Tibial nerve (tissue), 4 donors: ENCODE measurements at places on chromosomes 13 and 19. TPM values are rescaled to one million over a fixed set of nuclear protein-coding genes. Genes with fewer than 3 reads are reported as not detected.

AXL gene
- total RNA-seq = 72.0 TPM

ZSCAN18 gene
- 140 TPM for total RNA-seq

USPL1 gene
- total RNA-seq = 21.2 TPM

CEACAM1 gene
- 0.66 TPM for total RNA-seq

RASGRP4 gene
- 3.1 TPM for total RNA-seq

PRR12 gene
- 21.2 TPM for total RNA-seq

CRLF1 gene
- total RNA-seq = 39.8 TPM

DKKL1 gene
- not detected for total RNA-seq

RASL11A gene
- 16.5 TPM for total RNA-seq

MUC16 gene
- total RNA-seq = under 0.01 TPM

CYP4F12 gene
- total RNA-seq = 55.9 TPM

MYPOP gene
- 3.6 TPM for total RNA-seq

SYCN gene
- 1.3 TPM for total RNA-seq

ZNF491 gene
- 2.6 TPM for total RNA-seq

LILRB3 gene
- total RNA-seq = 4.4 TPM

CADM4 gene
- 108 TPM for total RNA-seq

HRC gene
- total RNA-seq = 2.4 TPM

ELOF1 gene
- total RNA-seq = 30.0 TPM

HMGB1 gene
- 210 TPM for total RNA-seq

BRD4 gene
- 36.1 TPM for total RNA-seq

ZNF221 gene
- 6.7 TPM for total RNA-seq

LRG1 gene
- total RNA-seq = 0.66 TPM

GARIN5A gene
- not detected for total RNA-seq

ZNF284 gene
- 1.9 TPM for total RNA-seq

MBD3L3 gene
- not detected for total RNA-seq

ATP8B3 gene
- 0.60 TPM for total RNA-seq

TBC1D4 gene
- 45.4 TPM for total RNA-seq

VSTM2B gene
- not detected for total RNA-seq

KCNRG gene
- 2.4 TPM for total RNA-seq

FXYD1 gene
- total RNA-seq = 193 TPM

C19orf73 gene
- 7.8 TPM for total RNA-seq

FGF21 gene
- total RNA-seq = not detected

LRP3 gene
- 37.2 TPM for total RNA-seq

TGFB1 gene
- 14.6 TPM for total RNA-seq

SIGLEC12 gene
- total RNA-seq = 0.66 TPM

SIGLEC8 gene
- 0.84 TPM for total RNA-seq

MISP gene
- total RNA-seq = not detected

ONECUT3 gene
- not detected for total RNA-seq

FFAR2 gene
- not detected for total RNA-seq

SLC17A7 gene
- 2.4 TPM for total RNA-seq

CYP4F2 gene
- not detected for total RNA-seq

ZNF573 gene
- 11.2 TPM for total RNA-seq

PEG3 gene
- 9.0 TPM for total RNA-seq

TNNT1 gene
- total RNA-seq = 1.5 TPM

OXGR1 gene
- total RNA-seq = not detected

ATP1A3 gene
- not detected for total RNA-seq

MEIOSIN gene
- total RNA-seq = not detected

ZNF433 gene
- 8.0 TPM for total RNA-seq

LILRA1 gene
- total RNA-seq = 3.5 TPM

SPTBN4 gene
- total RNA-seq = 20.3 TPM

CASP14 gene
- not detected for total RNA-seq
